ENCODE measurements at places on chromosomes 4 and X.

- no peak for DNase-seq
These were observed 4.6 kb downstream of the G3BP2 start for GRCh38 chr4:75668596-75668995.

GRCh38 chrX:140104760-140105159 lies 139.4 kb upstream of the CXorf66 start:
- DNase-seq: no peak

DNA sequence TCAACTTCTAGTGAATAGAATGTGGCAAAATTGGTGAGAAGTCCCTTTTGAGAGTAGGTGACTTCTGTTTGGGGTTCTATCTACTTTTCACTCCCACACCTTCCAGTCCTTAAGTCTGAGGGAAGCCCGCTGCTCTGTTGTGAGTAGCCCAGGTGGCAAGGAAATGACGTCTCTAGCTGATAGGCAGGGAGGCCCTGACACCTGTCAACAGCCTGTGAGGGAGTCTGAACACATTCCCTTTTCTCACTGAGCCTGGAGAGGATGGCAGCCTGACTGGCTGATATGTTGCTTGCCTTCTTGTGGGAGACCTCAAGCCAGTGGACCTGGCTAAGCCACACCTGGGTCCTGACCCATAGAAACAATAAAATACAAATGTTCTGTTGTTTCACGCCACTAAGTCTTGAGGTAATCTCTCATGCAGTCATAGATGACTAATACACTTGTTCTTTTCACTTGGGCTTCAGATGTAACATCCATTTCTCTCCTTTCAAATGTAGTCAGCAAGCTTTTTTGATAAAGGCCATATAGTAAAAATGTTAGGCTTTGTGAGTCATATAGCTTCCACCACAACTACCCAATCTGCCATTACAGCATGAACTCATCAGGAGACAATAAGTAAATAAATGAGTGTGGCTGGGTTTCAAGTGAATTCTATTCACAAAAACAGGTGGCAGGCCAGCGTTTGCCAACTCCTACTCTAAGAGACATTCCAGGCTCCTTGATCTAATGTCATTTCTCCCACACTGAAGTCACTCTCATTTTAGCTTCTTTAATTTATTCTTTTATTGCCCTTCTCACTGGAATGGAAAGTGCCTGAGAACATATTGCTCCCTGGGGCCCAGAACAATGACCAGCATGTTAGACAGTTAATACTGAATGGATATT lies 265.1 kb upstream of the MAD2L1 start:
- no peak for DNase-seq

GRCh38 chrX:912677-913076 lies 282.1 kb downstream of the SHOX start:
- no peak for DNase-seq
